ENCODE measurements at places on chromosomes 2 and 18. TPM values are rescaled to one million over a fixed set of nuclear protein-coding genes. Genes with fewer than 3 reads are reported as not detected.

DNA sequence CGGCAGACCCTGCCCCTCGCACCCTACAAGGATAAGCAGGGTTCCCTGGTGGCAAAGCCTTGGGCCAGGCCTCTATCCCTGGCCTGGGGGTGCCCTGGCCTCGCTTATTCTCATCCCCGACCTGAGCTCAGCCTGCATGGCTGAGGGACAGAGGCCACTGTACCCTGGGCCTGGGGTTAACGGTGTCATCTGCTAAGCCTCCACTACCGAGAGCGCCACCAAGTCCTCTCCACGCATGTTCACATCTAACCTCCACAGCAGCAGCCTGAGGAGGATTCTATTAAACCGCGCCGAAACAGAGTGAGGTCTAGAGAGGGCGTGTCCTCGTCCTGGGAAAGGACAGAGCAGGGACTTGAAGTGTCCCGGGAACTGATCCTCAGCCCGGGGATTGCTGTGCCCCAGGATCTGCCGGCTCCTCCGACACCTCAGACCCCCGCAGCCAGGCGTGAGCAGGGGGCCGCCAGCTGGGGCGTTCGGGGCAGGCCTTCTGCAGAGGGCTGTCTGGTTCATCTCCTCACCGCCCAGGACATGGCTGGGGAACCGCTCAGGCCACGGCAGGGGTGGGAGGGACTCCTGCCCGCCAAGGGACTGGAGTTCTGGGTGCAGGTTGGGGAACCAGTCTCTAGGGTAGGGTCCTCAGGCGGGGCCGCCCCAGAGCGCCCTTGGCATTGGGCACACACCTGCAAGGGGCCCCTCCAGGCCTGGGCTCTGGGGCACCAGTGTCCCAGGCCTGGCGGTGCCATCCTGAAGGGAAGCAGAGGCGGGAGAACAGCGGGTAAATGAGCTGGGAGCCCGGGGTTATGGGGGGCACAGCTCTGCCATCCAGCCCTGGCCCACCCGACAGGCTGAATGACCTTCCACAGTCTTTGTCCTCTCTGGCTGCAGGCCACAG, 68.0 kb upstream of the SMAD7 start:
- no peak overlapping the region for H3K4me3 ChIP-seq
- H3K4me1 ChIP-seq, result no peaks in the 10 kb centered on the region
- no peak overlapping the region for H3K27ac ChIP-seq
- no peaks in the 10 kb centered on the region for H3K36me3 ChIP-seq

DNA sequence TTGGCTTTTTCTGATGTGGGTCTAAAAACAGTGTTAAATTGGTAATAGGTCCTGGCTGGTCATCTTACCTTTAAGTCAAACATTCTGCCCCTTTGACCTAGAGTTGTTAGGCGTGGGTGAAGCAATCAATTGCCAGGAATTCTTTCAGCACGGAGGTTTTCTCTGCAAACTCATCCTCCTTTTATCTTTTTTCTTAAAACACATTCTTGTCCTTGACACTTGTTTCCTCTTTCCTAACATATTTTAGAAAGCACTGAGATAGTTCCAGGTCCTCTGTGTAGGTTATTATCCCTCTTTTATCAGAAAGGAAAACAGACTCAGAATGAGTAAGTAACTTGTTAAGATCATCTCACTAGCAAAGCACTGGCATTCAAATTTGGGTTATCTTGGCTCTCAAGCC, 18.6 kb upstream of the AP1S3 start:
- peaks cover 8% of the 10 kb centered on the region for H3K4me1 ChIP-seq
- no peak overlapping the region for H3K4me3 ChIP-seq
- no peak overlapping the region for H3K27ac ChIP-seq
- no peaks in the 10 kb centered on the region for H3K27me3 ChIP-seq

DNA sequence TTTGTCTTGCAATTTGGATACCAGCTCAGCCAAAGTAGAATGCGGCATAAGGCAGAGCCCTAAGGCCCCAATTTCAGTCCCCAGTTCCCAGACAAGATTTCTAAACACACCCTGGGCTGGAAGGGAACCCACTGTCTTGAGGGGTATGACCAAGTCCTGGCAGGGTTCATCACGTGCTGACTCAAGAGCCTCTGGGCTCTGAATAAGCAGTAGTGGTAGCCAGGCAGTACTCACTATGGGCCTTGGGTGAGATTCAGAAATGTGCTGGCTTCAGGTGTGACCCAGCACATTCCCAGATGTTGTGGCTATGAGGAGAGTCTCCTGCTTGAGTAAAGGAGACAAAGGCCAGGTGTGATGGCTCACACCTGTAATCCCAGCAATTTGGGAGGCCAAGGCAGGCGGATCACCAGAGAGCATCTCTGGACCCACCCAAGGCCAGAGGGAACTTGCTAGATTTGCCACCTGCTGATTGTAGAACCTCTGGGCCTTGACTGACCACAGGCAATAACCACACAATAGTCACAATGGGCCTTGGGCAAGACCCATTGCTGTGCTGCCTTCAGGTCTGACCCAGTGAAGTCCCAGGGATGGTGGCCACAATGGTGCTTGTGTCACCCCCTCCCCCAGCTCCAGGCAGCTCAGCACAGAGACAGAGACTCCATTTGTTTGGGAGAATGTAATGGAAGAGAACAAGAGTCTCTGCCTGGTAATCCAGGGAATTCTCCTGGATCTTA, 74.9 kb downstream of the ATL2 start:
- peaks cover 34% of the 10 kb centered on the region for H3K4me1 ChIP-seq
- no peak overlapping the region for H3K27ac ChIP-seq
- peaks cover 49% of the 10 kb centered on the region for H3K36me3 ChIP-seq
- DNase-seq, result no peak
- no peaks in the 10 kb centered on the region for H3K27me3 ChIP-seq
- H3K4me3 ChIP-seq, result no peak overlapping the region

DNA sequence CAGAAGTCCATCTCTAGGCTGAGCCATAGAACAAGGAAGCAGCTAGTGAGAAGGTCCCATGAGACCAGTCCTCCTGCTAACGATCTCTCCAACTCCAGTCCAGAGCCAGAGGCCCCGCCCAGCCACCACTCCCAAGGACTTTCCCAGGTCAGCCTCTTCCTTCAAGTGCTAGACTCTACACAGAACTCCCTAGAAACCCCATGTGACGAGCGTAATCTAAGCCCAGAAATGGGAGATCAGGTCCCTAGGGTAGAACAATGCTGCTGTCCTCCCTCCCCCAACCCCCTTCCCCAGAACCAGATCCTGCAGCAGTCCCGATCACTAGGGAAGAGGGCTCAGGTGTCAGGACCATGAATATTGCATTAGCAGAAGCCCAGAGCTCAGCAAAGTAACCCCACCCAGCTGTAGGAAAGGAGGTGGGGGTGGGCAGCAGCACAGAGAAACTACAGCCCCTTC, 6.9 kb downstream of the DCTN1 start:
- H3K27ac ChIP-seq, result no peak overlapping the region
- peaks cover 16% of the 10 kb centered on the region for H3K36me3 ChIP-seq
- no peak overlapping the region for H3K4me3 ChIP-seq
- no peaks in the 10 kb centered on the region for H3K27me3 ChIP-seq

GRCh38 chr2:239390546-239391285, 10.1 kb downstream of the HDAC4 start:
- no peak for DNase-seq
- no peak overlapping the region for H3K27ac ChIP-seq
- no peak overlapping the region for H3K4me3 ChIP-seq
- no peaks in the 10 kb centered on the region for H3K27me3 ChIP-seq
- peaks cover 15% of the 10 kb centered on the region for H3K36me3 ChIP-seq

Gene FLACC1
- 0.84 TPM for total RNA-seq
